Articular chondrocyte of knee joint (primary cell): ENCODE measurements at places on chromosomes 6 and 20. TPM values are rescaled to one million over a fixed set of nuclear protein-coding genes. Genes with fewer than 3 reads are reported as not detected.

PDYN gene
- not detected in 2 replicates for total RNA-seq

LST1 gene
- total RNA-seq = not detected in 2 replicates

SCGN gene
- total RNA-seq = not detected in 2 replicates

IPCEF1 gene
- 0.13 and 0.22 TPM in 2 replicates for total RNA-seq

KHDC1 gene
- total RNA-seq = 3.6 and 4.7 TPM in 2 replicates

FAM209A gene
- total RNA-seq = not detected in 2 replicates

LZTS3 gene
- 1.7 and 2.9 TPM in 2 replicates for total RNA-seq

DEF6 gene
- total RNA-seq = 0.86 and 1.3 TPM in 2 replicates

LCA5 gene
- total RNA-seq = 11.5 and 14.6 TPM in 2 replicates

OR2J3 gene
- total RNA-seq = not detected in 2 replicates

TRIM38 gene
- total RNA-seq = 21.7 and 22.0 TPM in 2 replicates

ADTRP gene
- 1.9 and 2.5 TPM in 2 replicates for total RNA-seq

SPATA25 gene
- total RNA-seq = 0.76 and 1.6 TPM in 2 replicates

C20orf173 gene
- not detected in 2 replicates for total RNA-seq

C6orf141 gene
- not detected in 2 replicates for total RNA-seq

SLC17A1 gene
- not detected in 2 replicates for total RNA-seq

HMGN4 gene
- total RNA-seq = 72.2 and 82.2 TPM in 2 replicates

RUNX2 gene
- total RNA-seq = 0.91 and 1.1 TPM in 2 replicates

DPPA5 gene
- not detected in 2 replicates for total RNA-seq

PDE7B gene
- 25.7 and 32.8 TPM in 2 replicates for total RNA-seq

C2 gene
- 19.1 and 22.0 TPM in 2 replicates for total RNA-seq

MTFR2 gene
- 2.0 and 3.1 TPM in 2 replicates for total RNA-seq

HUS1B gene
- 0.54 and 1.0 TPM in 2 replicates for total RNA-seq

MANEA gene
- total RNA-seq = 24.4 and 25.2 TPM in 2 replicates

BTNL2 gene
- total RNA-seq = not detected in 2 replicates

PSORS1C1 gene
- total RNA-seq = 3.0 and 3.1 TPM in 2 replicates

KCNQ5 gene
- total RNA-seq = 11.9 and 55.2 TPM in 2 replicates

BPIFA1 gene
- total RNA-seq = not detected in 2 replicates

SIRPB2 gene
- not detected in 2 replicates for total RNA-seq

FERMT1 gene
- total RNA-seq = 3.9 and 5.1 TPM in 2 replicates

ECT2L gene
- under 0.01 and 0.11 TPM in 2 replicates for total RNA-seq

GPR63 gene
- under 0.01 and 0.11 TPM in 2 replicates for total RNA-seq

TSBP1 gene
- not detected in 2 replicates for total RNA-seq

MLN gene
- not detected in 2 replicates for total RNA-seq

KCNK16 gene
- not detected in 2 replicates for total RNA-seq

TNFRSF6B gene
- 2.9 and 5.4 TPM in 2 replicates for total RNA-seq

OVOL2 gene
- total RNA-seq = not detected in 2 replicates

FAM83C gene
- total RNA-seq = under 0.01 and 0.11 TPM in 2 replicates

SLC26A8 gene
- total RNA-seq = 0.32 TPM in 1 of 2 replicates, not detected in the other

DHX16 gene
- total RNA-seq = 22.9 and 23.0 TPM in 2 replicates

SIRPD gene
- total RNA-seq = not detected in 2 replicates

PROKR2 gene
- not detected in 2 replicates for total RNA-seq
